ENCODE measurements at places on chromosomes 3 and 15. TPM values are rescaled to one million over a fixed set of nuclear protein-coding genes. Genes with fewer than 3 reads are reported as not detected.

Gene LAMB2
- 0.39 TPM for total RNA-seq

Gene PLSCR2
- not detected for total RNA-seq

Gene UNC45A
- total RNA-seq, result 76.8 TPM

Gene MON1A
- total RNA-seq, result 12.0 TPM

Gene RNU5B-1
- total RNA-seq, result not detected

Gene ZNF80
- total RNA-seq, result 1.4 TPM

Gene FAM81A
- total RNA-seq, result not detected

Gene SH2D7
- total RNA-seq, result not detected

GRCh38 chr3:16899919-16900318, 15.2 kb downstream of the PLCL2 start:
- DNase-seq, result no peak

DNA sequence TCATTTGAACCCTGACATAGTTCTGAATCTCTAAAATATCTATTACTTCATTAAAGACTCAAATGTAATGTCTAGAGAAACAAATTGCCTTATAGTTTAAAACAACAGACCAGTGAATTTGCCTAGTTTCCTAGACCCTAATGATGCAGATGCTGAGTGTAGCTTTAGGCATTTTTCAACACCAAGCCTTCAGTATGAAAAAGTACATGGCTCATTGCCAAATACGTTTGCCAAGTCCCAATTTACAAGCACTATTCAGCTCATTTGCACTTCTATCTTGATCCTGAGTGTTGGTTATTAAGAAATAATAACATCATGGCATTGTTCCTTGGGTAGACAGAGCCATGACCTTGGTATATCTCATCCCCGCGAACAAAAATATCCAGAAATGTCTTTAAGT, 46.8 kb downstream of the EOMES start:
- DNase-seq, result no peak

DNA sequence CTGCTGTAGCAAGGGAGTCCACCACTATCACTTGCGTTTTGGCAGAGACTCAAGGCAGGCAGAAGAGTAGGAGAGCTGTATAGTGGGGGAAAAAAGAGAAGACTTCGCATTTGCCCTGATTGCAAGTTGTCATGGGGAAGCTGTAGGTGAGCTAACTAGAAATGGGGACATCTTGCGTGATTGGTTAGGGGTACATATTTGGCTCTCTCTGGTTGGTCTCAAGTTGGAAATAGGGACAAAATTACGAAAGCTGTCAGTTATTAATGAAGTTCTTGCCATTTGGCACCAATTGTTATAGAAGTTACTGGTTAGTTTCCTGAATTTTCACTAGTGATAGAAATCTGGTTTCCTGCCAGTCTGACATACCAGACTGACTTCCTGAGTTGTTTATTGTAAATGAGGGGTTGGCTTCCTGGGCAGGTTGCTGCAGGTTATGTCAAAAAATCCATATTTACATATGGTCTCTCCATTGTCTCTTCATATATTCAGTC, 8.2 kb upstream of the SENP7 start:
- no peak for DNase-seq

GRCh38 chr3:34292605-34293300, 494.3 kb downstream of the PDCD6IP start:
- DNase-seq, result no peak

DNA sequence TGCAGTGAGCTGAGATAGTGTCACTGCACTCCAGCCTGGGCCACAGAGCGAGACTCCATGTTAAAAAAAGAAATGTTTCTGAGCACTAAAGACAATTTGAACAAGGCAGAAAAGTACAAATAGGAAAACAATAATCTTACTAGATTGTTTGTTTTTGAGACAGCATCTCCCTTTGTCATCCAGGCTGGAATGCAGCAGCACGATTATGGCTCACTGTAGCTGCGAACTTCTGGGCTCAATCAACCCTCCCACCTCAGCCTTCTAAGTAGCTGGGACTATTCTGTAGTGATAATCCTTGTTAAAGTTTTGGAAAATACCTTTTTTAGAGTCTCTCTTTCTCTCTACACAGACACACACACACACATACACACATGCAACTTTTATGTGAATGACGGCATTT, 107.1 kb downstream of the LPP start:
- no peak for DNase-seq

GRCh38 chr3:71102111-71102983, 481.2 kb downstream of the FOXP1 start:
- DNase-seq, result no peak

DNA sequence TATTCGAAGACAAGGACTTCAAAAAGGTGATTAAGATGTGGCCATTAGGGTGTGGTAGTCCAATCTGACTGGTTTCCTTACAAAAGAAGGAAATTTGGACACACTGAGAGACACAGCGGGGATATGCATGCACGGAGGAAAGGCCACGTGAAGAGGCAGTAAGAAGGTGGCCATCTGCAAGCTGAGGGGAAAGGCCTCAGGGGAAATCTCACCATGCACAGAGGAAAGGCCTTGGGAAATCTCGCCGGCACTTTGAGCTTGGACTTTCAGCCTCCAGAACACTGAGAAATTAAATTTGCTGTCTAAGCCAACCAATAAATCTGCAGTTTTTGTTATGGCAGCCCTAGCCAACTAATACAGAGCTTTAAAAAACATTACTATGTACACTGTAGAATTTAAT, 78.8 kb downstream of the DLG1 start:
- DNase-seq, result no peak

DNA sequence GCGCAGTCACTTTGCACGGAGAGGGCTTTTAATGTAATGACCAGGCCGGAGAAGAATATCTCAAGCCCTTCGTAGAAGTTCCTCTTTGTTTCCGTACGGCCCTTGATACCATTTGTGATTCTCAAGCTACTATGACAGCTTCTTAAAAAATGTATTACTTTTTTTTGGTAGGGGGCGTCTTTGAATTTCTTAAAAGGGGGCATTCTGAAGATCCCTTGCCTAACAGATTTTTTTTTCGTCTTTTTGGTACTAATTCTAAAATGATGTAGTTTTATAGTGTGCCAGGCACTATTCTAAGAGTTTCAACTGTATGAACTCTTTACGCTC, 614.0 kb downstream of the MCTP2 start:
- no peak for DNase-seq

DNA sequence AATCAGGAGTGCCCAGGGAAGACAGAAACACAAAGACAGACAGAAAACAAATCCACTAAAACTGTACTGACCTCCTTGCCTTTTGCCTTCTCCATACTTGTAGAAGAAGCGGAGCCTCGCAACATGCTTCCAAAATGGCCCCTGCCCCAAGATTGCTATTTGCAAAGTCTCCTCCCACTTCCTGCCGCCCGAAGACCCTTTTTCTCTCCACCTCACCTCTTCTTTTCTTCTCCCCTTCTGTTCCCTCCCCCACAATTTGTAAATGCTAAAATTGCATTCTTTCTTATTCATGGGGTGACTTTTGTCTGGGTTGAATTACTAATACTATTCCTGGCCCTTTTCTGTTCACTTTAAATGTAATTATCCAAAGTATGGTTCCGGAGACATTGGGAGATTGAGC, at the start of gene DPPA4:
DPPA4 (minus strand) TSS at position 154 of the 400 bp plus-strand sequence; CDS start at position 125, 29 bp downstream.
- DNase-seq, result no peak

GRCh38 chr3:98855806-98856400, 45.6 kb downstream of the DCBLD2 start:
- no peak for DNase-seq

DNA sequence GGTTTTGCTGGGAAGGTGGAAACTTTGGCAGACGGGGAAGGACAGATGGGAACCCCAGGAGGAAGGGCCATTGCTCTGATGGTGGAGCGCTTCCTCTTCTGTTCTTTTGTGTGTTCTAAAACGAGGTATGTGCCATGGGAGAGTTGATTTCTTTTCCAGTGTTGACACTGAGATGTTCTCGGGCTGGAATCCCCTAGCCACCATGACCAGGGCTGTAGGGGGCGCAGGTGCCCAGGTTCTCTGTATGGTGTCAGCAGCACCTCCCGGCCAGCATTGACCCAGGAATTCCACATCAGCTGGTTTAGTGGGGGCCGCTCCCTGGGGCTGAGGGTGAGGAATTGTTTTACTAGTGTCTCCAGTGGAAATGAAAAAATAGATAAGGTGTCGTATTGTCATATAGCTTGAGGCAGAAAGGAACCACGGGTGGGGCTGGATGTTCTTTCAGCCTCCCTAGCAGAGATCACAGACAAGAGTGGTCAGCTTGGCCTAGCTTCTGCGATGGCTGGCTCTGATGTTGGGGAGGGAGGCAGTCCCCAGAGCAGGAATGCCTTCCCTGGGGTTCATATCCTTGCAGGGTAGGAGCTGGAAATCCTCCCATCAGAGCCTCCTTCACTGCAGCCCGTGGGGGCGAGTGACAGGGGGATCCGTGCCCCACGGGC, 34.2 kb upstream of the ACAD9 start:
- no peak for DNase-seq

DNA sequence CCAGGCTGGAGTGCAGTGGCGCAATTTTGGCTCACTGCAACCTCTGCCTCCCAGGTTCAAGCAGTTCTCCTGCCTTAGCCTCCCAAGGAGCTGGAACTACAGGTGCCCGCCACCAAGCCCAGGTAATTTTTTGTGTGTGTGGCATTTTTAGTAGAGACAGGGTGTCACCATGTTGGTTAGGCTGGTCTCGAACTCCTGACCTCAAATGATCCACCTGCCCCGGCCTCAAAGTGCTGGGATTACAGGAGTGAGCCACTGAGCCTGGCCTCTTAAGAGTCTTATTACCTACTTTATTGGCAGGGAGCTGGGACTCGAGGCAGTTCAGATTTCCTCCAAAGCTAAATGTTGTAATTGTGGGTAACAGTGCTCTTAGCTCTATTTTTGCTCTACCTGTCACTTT, 16.4 kb downstream of the PXYLP1 start:
- DNase-seq, result no peak

- no peak for DNase-seq
Measured at GRCh38 chr15:83061680-83062079, 5.4 kb downstream of the BTBD1 start.

DNA sequence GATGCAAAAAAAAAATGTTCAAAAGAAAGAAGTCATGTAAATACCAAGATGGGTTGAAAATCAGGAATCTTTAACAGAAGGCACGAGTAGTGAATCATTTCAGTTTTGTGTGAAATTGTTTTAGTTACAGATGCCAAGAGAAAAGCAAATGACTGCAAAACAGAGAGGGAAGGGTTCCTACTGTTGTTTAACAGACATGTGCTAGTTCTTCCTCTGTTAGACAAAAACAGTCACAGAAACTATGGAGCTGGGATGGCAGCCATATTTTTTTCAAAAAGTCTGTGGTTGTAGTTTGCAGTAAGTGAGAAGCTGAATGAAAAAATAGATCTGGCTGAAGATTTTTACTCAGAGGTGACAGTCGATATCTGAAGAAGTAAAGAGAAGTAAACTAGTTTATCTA, 511.9 kb downstream of the ZIC1 start:
- DNase-seq, result no peak

DNA sequence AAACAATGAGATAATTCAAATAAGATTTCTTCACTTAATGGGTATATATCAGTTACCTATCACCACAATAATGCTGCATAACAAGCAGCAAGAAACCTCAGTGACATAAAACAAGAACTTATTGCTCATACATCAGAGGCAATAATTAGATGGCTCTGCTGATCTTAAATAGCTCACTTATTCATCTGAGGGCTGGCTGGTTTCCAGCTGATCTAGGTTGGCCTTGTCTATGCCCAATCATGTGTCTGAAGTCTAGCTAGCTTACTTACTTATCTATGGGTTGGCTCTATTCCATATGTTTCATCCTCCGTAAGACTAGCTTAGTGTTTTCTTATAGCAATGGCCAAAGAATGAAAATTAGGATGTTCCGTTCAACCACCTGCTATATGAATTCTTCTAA, 109.4 kb upstream of the AGTR1 start:
- DNase-seq, result no peak

GRCh38 chr3:134459562-134459961, 26.2 kb downstream of the ANAPC13 start:
- DNase-seq, result no peak

- DNase-seq, result no peak
Measured at GRCh38 chr15:93656041-93656440, 567.0 kb upstream of the RGMA start.

- DNase-seq, result peak; percentile 31
Measured at GRCh38 chr3:138082085-138082991, 33.1 kb downstream of the DZIP1L start.

DNA sequence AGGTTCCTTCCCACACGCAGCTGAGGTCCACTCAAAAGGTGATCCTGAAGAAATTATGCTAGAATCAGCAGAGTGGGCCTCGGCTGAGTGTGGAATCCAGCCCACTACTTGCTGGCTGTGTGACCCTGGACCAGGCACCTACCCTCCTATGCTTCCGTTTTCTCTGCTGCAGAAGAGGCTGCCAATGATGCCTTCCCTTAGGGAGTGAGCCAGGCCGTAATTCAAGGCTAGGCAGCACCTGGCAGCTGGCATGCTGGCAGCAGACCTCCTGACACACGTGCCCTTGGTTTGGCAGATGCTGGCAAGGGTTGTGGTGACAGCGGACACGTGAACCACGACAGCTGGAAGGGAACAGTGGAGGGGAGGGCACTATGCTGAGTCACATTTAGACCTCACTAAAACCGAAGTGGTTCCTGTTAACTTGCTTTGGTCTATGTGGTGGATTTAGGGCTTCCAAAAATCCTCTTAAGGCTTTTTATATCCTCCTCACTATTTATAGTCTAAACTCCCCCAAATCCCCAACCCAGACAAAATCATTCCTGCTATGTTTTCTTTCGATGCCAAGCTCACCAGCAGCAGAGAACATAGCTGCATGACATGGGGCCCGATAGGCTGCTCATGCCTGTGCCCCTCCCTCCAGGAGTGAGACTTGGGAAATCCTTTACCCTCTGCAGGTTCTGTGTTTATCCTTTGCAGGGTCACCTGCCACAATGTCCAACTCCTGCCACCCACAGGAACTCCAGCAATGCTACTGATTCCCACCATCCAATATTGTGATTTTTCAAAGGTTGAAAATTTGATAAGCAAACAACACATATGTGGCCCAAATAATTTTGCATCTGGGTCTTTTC, 10.6 kb upstream of the PCSK6 start:
- peak; percentile 51 for DNase-seq
